NT2/D1 (cell line): ENCODE measurements at places on chromosomes 6 and 20.

GRCh38 chr20:9228774-9229450 lies 160.0 kb downstream of the PLCB4 start:
- no peak for DNase-seq

DNA sequence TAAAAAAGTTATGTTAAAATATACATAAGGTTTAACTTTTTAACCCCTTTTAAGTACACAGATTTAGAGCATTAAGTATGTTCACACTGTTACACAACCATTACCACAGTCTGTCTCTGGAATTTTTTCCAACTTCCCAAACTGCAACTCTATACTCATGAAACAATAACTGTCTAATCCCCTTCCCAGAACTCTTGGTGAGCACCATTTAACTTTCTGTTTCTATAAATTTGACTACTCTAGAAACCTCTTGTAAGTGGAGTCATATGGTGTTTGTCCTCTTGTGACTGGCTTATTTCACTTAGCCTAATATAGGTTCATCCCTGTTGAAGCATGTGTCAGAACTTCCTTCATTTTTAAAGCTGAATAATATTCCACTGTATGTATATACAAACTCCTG lies 98.1 kb downstream of the MAP3K7 start:
- no peak for DNase-seq

DNA sequence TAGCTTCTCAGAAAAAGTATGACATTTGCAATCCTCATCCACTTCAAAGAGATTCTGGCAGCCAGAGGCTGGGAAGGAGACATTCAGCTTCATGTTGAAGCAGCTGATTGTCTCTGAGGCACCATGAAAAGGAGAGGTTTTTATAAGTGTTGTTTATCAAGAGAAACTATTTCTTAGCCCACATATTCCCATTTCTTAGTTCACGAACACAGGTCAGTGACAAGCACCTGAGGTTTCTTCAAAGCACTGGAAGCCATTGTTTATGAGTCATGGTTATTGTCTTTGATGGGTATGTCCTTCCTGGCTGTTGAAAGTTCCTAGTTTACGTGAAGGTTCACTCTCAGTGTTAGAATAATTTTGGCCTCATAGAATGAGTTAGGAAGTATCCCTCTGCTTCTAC lies 3.0 kb upstream of the DDX43 start:
- DNase-seq, result no peak

DNA sequence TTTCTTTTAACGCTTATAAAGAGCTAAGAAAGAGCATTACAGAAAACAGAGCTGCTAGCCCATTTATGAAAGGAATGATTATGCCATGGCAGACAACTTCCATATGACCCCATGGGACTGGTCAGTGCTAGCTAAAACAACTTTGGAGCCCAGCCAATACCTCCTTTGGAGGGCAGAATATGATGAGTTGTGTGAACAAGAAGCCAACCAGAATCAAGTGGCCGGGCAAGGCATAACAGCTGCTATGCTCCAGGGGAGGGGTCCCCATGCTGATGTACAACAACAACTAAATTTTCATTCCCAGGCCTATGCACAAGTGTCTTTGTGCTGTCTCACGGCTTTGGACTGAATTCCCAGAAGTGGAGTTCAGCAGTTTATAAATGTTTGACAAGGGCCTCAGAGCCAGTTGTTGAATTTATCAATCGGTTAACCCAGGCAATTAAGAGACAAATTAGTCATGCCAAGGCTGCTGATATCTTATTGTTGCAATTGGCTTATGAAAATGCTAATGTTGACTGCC lies 65.0 kb upstream of the ASCC3 start:
- DNase-seq, result no peak

DNA sequence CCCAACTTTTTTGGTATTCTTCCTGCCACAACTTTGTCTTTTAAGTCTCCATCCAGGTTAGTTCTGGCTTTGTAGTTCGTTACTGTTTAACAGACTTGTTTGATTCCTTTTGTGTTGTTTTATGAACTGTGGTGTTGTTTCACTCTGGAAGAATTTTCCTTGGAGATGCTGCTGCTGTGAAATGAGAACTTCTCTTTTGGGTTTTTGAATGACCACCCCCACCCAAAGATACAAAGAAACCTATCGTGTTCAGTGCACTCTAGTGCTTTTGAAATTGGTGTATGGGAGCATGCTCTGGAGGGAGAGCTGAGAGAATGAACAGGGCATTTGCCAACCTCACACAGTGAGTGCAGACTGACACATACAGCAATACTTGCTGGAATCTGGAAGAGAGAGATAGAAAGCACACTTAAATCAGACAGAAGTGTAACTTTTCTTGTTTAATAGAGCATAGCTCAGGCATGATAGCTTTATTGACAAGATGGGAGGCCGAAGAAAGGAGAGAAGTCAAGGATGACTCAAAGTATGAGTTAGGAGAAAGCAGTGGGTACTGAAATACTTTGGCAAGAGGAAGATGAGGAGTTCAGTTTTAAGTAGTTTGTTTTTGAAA lies 293.1 kb downstream of the SOX4 start:
- no peak for DNase-seq

DNA sequence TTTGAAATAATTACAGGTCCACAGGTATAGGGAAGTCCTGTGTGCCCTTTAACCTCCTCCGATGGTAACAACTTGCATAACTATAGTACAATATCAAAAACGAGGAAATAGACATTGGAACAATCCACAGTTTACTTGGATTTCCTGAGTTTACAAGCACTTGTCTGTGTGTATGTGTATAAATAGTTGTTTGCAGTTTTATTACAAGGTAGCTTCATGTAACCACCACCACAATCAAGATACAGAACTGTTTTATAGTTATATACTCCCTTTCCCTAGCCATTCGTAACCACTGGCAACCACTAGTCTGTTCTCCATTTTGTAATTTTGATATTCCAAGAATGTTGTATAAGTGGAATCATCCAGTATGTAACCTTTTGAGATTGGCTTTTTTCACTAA lies 9.1 kb downstream of the FBXO9 start:
- no peak for DNase-seq

DNA sequence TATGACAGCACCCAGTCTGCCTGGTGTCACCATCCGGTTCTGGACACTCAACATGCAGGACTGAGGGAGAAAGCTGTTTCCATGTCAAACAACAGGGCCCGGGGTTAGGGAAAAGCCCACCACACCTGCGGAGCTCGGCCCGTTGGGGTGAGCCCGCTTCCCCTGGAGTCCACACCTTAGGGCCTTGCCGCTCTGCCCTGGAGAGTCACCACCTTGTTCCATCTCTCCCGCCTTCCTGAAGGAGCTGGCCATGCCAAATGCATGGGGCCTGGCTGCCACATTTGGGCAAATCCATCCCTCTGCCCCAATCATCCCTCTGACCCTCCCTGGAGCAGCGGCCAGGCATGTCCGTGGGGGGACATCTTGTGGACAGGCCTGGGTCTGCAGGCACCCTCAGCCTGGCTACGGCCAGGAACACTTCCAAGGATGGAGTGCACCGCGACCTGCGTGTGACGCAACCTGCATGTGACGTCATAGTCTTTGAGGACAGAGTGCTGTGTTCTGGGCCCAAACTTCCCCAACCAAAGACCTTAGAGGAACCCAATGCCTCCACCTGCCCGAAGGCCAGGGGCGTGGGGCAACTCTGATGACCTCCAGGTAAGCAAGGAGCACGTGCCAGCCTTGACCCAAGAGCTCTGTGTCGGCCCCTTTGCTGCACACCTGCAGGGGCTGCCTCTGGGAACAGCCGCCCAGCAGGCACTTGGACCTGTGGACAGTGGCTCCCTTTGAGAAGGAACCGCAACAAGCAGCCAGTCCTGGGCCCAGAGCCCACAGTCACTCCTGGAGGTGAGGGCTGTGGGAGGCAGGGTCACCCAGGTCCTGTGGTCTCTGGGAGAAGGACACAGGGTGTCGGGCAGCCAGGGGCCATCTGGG lies 1.7 kb downstream of the CABLES2 start:
- no peak for DNase-seq

- peak; percentile 36 for DNase-seq
Measured at GRCh38 chr6:46749731-46750130, 3.0 kb downstream of the ANKRD66 start.

DNA sequence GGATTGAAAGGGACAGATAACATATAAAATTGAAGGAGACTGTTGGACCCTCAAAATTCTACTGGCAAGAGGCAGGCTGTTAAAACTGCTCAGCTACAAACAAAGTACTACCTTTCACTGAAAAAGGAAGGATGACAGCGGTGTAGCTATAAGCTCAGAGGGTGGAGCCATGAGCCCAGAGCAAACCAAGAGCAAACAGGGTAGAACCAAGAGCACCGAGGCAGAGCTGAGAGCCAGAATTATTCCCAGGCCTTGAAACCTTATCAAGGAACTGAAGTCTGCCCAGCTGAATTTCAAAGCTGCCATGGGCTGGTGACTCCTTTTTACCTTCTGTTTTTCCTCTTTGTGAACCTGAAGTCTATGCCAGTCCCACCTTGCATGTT lies 74.7 kb upstream of the SLC4A11 start:
- DNase-seq, result no peak

DNA sequence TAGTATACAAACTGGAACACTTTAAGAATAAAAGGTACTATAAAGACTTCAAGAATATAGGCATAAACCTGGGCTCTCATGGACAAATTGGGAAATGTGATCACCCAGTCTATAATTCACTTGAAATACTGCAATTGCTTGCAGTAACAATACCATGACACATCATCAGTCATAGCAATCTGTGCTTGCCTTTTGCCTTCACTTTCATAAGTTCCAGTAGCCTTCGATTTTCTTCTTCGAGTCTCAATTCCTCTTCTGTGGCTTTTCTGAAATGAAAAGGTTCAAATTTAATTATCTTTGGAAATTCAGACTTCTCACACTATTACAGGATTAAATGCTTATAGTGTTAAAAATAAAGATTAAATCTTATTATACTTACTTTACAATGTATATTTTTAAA lies 96.3 kb upstream of the ZBTB24 start:
- no peak for DNase-seq

DNA sequence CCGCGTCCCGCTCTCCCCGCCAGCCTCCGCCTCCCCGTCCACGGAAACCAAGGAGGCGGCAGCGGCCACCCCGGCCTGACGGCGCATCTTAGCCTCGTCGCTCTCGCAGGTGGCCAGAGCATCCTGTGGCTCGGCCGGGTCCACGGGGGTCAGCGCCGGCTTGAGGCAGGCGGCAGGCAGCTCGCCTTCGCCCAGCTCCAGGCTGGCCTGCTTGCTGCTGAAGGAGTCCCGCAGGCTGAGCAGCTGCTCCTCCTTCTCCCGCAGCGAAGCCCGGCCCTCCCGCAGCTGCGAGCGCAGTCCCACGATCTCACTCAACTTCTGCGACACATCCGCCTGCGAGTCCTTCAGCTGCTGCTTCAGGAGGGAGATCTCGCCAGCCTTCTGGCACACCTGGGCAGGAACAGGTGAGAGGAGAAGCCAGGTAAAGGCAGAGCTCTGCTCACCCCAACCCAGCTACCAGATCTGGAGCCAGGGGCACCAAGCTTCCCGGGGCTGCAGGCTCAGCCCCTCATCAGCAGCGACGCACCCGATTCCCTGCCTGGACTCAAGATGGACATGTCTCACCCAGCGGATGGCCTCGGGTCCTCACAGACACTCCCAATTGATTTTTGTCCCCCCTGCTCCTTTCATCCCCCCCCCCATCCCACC lies 5.2 kb upstream of the FASTKD5 start:
- no peak for DNase-seq

- no peak for DNase-seq
Measured at GRCh38 chr20:44143936-44144335, 43.1 kb downstream of the JPH2 start.

DNA sequence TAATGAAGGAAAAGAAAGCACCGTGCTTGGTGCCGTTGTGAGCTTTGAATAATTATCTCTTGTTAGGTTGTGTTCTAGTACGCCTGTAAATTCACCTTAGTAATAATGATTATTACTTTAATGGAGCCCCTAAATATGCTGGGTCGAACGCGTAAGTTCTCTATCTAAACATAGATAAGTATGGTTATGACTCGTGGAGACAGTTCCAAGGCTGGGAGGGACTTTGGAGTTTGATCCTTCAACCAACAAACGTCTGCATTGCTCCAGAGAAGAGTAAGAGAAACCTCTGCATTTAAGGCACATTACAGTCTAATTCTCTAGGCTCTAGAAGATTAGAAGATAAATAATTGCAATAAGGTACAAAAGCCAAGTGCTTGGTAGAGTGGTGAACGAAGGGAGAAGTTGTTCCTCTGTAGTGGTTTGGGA lies 514 bp downstream of the ACOT13 start:
- DNase-seq, result no peak

DNA sequence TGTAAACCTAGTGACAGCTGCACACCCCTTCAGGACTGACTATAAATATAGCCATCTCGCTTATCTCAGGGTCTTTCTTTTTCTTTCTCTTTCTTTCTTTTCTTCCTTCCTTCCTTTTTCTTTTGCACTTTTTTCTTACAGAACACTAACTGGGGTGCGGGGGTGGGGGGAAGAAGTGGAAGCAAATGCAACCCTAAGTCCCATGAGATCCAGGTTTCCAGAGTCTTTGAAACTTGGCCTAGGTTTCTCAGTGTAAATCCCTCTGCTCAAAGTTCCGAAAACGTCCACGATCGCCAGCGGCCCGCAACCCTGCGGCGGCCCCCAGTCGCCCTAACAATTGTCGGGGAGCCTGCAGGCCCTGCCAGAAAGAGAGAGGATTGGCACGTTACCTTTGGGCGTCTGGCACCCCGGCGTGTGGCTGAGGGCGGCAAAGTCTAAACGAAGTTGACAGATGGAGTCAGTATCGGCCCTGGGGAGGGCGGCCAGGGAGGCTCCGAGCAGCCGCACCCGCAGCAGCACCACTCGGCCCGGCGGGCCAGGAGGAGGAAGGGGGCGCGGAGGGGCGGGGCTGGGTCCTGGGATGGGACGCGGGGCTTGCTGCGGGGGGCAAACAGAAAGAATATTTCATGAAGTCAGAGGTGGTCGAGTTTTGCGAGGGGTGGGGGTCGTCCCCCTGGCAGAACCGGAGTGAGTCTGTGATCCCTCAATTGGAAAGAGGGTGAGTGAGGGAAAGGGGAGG lies 577 bp upstream of the FOXF2 start:
- DNase-seq, result no peak

GRCh38 chr6:148689168-148689567 lies 57.7 kb upstream of the UST start:
- no peak for DNase-seq

- DNase-seq, result no peak
Measured at GRCh38 chr6:36563237-36563927, 16.1 kb upstream of the STK38 start.

DNA sequence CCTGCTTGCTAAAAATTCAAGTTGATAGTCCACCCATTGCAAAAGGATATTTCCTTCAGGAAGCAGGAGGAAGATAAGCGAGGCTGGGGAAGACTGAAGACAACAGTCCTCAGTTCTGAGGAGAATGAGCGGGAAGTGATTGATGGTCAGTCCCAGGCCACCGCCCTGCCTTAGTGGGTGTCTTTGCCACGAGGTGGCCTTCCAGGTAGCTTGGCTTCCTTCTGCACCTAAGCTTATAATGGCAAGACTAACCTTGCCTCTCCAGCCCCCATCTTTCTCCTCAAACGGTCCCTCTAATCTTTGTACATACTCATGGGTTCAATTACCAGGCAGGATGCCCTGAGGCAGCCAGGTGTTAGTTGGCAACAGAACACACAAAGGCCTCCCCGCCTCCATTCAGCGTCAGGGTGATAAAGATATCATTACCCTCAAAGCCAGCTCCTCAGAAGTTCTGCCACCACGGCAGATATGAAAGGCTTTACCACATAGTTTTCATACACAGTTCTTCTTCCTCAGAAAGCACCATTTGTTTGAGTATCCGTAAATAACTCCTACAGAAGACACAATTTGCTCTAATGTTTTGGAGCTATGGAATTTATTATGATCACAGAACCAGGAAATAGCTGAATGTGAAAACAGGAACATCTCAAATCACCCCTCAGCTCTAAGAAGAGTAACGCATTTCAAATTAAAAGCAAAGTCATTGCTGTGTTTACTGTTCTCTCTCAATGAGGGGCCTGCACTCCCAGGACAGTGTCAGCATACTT lies 249.4 kb downstream of the ATXN1 start:
- DNase-seq, result no peak

- DNase-seq, result no peak
Measured at GRCh38 chr6:14862845-14863244, 383.0 kb upstream of the JARID2 start.
